Bronchial epithelial cell (primary cell): ENCODE measurements at places on chromosomes 6 and 20. TPM values are rescaled to one million over a fixed set of nuclear protein-coding genes. Genes with fewer than 3 reads are reported as not detected.

DNA sequence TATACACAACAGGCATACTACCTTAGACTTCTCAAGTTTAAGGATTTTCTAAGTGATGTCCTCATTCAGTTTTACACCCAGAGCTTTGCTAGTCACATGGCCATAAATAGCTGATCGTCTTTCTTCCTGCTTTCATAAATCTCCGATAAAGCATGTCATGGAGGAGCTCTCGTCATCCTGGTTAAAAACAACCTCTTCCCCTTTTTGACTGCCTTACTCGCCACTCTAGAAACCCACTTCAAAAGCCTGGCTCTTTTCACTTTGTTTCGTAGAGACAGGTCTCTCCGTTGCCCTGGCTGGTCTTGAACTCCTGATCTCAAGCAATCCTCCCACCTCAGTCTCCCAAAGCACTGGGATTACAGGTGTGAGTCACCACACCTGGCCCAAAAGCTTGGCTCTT, 67.0 kb upstream of the SMIM29 start:
- no peak for DNase-seq

DNA sequence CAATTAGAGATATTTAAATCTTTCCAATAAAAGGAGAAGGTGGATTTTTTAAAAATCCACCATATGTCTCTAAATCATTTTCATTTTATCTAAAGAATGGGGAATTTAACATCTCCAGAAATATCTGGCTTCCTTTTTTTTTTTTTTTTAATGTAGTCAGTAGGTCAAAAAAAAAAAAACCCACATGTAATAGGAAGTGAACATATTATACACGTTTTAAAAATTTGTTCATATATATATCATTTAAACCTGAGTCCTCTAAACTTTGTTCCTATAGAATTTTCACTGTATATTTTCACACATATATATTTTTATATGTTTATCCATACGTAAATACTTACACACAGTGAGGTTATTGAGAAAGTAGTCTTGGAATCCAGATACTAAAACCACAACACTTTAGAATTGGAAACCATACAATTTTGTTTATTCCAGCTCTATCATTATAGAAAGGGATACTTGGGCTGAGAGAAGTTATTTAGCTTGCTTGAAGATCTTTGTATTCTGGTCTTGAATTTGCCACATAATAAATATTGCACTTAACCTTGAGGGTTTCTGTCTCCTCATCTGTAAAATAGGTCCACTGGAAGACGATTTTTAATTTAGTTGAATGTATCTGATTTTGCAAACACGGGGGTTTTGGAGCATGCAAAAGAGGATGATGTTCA, 62.1 kb upstream of the ZNF217 start:
- no peak for DNase-seq

- no peak for DNase-seq
Observed at GRCh38 chr6:135567375-135568083, 70.0 kb upstream of the AHI1 start.

Gene LBP
- not detected in 2 replicates for total RNA-seq

Gene SLA2
- not detected in 2 replicates for total RNA-seq
